LHCN-M2 (cell line): ENCODE measurements at places on chromosomes 16 and 17.

DNA sequence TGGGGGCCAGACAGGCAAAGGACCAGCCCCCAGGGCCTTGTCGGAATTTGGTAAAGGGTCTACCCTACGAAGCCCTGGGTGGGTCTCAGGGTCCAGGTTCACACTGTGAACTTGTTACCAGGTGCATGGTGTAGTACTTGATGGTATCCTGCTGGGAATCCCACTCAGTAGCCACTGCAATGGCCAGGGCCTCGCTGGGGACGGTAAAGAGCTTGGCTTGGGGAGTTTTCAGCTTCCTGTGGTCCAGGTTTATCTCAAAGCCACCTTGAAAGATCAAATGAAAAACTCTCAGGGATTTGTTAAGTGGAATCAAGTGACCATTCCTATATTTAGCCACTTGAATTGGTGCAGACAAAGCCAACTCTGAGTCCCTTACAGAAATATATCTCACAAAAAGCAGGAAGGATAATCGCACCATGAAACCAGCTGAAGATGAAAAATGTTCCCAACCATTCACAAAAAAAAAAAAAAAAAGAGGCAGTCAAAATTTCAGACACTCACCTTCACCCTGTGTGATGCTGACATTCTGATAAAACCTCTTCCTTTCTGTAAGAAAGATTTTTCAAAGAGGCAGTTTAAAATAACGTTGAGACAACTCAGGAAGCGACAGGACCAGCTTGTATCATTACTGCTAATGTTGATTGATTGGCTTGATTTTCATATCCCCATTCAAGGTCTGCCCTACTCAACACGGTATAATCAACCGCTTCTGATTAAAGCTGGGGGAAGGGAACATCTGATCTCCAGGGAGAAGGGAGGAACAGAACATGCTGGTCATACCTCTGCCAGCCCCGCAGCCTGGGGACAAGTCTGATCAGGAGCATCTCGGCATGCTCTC lies 10.6 kb downstream of the ATPAF2 start:
- DNase-seq, result no peak

DNA sequence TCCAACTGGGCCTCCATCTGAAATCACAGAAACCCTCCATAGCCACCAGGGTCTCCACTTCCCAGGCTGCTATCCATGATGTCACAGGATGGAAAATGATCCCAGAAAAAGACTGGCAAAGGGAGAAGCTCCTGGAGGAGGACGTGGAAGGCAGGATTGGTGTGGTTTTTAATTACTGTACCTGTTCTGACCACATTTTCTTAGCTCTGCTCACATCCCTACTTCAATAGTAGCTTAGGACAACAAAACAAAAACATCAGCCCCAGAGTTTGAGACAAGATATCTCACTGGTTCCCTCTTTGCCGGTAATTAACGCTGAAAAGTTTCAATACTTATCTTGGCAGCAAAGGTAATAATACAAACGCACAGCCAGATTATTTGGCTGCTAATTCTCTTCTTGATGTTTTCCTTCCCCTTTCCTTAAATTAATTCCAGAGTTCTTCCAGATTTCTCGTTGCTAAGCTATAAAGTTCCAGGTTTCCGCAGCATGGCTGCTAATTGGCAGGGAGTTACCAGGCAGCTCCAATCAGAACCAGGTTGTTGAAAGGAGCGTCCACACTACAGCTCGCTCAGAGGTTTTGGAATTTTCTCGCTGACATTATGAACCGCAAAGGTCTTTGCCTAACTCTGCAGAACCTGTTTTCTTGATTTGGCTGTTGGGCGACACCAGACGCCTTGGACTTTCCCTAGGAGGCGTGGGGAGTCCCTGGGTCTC lies 263.4 kb downstream of the MRTFB start:
- DNase-seq, result no peak

DNA sequence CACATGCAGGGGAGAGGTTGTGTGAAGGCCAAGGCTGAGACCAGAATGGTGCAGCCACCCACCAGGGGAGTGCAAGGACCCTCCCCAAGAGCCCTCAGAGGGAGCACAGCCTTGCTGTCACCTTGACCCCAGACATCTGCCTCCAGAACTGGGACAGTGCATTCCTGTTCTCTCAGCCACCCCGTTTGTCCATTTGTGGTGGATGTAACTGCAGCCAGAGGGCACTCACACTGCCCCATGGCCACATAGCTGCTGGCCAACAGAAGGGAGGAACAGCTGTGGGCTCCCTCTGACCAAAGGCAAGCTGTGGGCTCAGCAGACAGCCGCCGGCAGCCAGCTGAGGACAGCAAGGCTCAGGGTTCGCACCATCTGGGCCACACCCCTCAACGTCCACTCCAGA lies 49.8 kb upstream of the KLHDC4 start:
- peak; percentile 64 for DNase-seq

DNA sequence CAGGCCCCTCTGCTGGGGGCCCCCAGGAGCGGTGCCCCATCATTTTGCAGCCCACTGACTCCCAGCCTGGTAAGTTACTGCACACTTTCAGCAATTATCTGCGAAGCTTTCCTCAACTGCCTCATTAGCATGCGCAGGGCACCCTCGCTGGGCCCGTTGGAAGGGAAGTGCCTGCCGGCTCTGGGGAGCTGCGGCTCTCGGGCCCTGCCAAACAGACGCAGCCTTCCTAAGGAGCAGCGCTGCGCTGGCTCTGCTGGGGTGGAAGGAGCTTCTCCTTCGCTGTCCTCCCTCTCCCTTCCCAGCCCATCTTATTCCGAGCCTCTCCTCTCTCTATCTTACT lies 71.0 kb downstream of the RBBP6 start:
- DNase-seq, result no peak

GRCh38 chr16:51388516-51388951 lies 237.5 kb upstream of the SALL1 start:
- no peak for DNase-seq

- no peak for DNase-seq
These were observed 1253.7 kb upstream of the CDH8 start for GRCh38 chr16:63289834-63290460.

DNA sequence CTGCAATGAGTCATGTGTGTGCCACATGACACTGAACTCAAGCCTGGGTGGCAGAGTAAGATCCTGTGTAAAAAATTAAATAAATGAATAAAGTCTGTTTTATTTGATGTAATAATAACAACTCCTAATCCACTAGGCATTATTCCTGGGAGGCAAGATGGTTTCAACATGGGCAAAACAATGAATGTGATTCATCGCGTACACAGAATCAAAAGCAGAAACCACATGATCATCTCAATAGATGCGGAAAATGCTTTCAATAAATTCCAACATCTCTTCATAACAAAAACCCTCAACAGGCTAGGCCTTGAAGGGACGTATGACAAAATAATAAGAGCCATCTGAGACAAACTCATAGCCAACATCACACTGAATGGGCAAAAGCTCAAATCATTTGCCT lies 195.4 kb downstream of the CDH11 start:
- DNase-seq, result no peak

GRCh38 chr16:1394367-1394951 lies 20.0 kb downstream of the UNKL start:
- no peak for DNase-seq

GRCh38 chr16:31225193-31225592 lies 8.3 kb upstream of the PYDC1 start:
- DNase-seq, result no peak

DNA sequence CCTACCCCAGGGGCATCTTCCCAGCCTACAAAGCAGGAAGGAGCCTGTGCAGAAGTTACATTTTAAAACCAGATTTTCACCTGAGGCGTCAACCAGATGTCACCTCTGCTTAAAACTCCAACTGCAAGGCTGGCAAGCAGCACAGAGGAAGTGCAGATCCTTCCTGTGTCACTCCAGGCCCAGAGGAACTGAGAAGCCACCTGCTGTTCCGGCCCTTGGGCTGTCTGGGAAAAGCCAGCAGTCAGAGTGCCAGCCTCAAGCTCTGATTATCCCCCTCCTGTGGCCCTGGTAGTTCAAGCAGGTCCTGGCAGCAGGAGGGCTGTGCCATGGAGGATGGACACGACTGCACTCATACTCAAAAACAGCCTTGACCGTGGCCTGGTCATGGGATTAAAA lies 10.2 kb downstream of the POLR2C start:
- DNase-seq, result no peak

- DNase-seq, result no peak
These were observed 11.7 kb upstream of the COX10 start for GRCh38 chr17:14057591-14057990.

DNA sequence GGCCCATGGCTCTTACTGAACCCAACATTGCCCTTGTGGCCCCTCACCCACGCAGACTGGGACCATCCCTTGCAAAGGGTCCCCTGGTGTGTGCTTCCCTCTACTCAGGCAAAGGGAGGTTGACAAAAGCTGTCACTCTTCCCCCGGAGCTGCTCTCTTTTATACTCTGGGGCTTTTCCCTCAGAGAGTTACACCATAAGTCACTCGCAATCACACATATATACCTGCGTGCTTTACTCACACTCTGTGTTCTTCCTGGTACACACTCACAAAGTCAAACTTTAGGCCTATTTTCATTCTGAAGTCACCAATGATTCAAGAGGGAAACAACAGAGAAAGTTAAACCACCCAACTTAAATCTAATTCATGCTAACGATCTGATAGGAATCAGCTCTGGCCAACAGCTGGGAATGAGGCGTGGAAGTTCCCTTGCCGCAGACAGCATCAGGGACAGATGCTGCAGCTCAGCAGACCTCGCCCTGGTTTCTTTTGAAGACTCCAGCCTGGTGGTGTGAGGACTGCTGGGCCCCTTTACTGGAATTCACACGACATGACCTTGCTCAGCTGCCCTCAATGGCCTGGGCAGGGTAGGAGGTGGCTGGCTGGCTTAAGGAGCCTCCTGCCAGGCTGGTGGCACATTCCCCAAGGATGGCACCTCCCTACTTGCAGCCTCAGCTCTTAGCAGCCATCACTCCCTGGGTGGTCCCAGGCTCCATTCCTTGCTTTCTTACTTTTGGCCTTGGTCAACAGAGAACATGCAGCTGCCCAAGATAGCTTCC lies 27.3 kb downstream of the HIC1 start:
- DNase-seq, result peak; percentile 88

DNA sequence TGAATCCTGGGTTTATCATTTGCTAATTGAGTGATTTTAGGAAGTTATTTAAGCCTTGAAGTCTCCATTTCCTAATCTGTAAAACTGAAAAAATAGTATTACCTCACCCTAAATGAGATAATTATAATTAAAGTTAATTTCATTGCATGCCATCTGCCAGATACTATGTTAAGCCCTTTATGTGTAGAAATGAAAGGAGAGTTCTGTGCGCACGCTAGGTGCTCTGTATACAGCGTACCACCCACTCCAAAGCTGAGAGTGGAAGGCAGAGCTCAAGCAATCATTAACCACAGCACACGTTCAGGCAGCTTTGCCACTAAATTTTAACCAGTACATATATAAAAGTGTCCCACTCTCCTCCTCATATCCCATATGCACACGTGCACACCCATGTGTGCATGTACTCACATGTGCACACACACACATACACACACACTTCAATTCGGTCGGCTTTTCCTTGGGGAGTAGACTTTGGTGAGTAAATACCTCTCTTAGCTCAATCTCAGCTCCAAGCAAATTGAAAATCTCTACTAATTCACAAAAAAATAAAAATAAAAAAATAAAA lies 204.8 kb downstream of the GRIN2A start:
- DNase-seq, result no peak

DNA sequence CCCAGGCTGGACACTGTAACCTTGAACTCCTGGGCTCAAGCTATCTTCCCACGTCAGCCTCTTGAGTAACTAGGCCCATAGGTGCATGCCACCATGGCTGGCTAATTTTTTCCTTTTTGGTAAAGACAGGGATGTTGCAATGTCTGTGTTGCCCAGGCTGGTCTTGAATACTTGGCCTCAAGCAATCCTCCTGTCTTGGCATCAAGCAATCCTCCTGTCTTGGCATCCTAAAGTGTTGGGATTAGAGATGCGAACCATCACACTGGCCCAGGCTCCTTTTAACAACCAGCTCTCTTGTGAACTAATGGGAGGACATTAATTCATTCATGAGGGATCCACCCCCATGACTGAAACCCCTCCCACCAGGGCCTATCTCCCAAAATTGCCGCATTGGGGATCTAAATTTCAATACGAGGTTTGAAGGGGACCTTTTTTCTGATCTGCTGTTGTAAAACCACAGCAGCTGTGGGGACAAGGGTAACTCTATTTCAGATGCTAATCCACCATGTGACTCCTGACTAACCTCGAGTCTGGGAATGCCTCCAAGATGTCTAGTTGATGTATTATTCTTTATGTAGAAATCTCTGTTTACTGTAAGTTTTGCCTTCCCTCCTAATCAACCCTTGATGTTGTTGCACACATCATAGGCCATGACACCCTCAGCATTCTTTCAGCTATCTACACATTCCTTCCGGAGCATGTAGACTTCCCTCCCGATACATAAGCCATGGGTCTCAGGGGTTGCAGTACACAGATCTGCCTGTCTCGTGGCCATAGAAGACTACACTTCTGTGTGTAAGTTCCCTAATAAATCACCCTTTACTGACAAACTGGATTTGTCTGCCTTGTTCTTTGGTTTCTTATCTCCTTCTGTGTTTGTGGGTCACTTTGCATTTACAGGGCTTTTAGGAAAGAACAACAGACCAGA lies 37.6 kb downstream of the RNF112 start:
- peak; percentile 96 for DNase-seq

- DNase-seq, result no peak
These were observed 28.0 kb downstream of the FZD2 start for GRCh38 chr17:44585315-44585714.

DNA sequence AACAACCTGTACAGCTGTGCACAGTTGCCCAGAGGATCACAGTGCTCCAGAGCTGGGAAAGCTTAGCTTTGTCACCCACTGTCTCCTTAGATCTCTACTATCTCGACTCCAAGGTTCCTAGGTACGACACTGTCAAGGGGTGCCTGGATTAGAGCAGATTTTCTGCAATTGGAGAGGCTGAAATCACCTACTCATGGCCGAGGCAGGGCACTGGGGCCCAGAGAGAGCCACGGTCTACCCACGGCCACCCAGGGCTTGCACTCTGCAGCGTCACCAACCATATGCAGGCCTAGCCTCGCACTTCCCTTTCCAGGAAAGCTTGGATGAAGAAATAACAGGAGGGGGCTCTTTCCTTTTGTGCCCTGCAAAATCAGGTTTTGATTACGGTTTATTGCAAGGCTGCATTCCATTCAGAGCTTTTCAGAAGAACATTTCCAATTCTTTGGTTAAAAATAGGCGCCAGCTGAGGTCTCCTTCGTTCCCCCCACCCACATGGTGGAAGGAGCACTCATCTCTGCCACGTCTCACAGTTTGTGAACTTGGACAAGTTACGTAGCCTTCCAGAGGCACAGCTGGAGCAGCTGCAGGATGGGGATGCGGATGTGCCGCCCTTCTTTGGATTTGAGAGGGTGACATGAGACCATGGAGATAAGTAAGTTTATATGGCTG lies 80.0 kb downstream of the IRX5 start:
- DNase-seq, result no peak

DNA sequence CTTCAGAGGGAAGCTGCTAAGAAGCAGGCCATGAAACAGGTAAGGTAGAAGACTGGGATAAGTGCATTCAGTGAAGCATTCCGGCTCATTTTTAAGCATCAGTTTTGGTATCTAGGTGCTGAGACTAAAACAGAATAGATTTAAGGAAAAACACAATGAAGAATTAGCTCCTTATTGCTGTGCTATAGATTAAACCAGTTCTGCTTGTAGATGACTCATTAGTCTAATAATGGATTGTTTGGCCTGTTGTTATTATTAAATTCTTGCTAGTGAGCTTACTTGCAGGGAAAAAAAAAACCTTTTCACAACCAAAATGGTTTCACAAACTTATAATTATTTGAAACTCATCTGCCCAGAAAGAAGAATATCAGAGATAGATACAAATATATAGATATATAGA lies 55.9 kb downstream of the NSRP1 start:
- DNase-seq, result no peak

GRCh38 chr16:28936784-28937155 lies 5.0 kb downstream of the CD19 start:
- DNase-seq, result no peak
